ENCODE measurements at places on chromosomes 5 and 9.
A peak's percentile ranks its signal among the peaks of the same experiment; 100 is the strongest.

DNA sequence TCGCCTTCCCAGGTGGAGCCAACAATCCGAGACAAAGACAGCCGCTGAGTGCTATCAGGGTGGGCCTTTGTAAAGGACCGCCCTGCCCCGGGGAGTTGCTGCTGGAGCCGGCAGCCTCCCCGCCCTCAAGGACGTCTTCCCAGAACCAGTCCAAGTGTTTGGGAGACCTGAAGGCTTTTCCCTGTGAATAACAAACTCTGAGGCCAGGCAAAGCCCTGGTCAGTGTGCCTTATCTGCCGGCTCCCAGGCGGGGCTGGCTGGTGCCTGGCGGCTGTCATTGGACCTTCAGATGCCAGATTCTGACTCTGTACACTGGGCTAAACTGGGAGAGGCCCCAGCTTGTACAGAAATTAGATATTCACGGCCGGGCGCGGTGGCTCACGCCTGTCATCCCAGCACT lies 2.1 kb downstream of the SLC9A3 start:
- no peak for DNase-seq

GRCh38 chr5:128763321-128763720 lies 202.0 kb upstream of the SLC27A6 start:
- no peak for DNase-seq

DNA sequence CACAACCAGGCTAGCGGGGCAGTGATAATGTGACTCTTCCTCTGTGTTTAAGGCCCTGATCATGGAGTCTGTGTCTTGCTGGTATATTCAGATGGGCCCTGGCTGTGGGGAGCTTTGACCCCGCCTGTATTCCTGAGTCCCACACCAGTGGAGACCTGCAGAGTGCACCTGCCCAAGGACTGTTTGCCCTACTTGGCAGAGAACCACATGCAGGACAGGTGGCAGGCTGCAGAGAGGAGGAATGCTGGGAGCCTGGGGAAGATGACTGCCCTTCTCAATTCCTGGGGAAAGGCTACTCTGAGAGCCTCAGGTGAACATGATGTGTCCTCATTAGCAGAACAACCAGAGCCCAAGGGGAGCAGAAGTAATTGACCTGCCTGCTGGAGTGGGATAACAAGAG lies 36.2 kb downstream of the IARS1 start:
- DNase-seq: no peak

- no peak for DNase-seq
These were observed 81.7 kb upstream of the HMHB1 start for GRCh38 chr5:143730112-143730801.

- DNase-seq: no peak
These were observed 280.0 kb upstream of the EFNA5 start for GRCh38 chr5:107950776-107951175.

GRCh38 chr5:173925449-173926071 lies 37.4 kb downstream of the CPEB4 start:
- peak; percentile 44 for DNase-seq

DNA sequence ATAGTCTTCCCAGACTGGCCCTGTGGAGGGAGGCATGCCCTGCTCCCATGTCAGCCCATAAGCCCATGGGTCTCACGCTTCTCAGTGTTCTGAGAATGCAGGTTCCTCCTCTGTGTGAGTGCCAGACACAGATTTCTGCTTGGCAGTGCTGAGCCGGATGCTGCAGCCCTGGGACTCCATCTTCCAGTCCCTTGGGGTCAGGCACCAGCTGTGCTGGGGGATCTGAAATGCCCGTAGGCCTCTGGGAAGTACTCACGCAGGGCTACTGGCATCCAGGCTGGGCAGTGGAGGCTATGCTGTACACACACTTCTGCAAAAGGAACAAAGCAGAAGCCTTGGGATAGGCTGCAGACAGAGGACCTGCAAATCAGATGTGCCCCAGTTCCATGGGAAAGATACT lies 1944.6 kb downstream of the EFNA5 start:
- DNase-seq: no peak

DNA sequence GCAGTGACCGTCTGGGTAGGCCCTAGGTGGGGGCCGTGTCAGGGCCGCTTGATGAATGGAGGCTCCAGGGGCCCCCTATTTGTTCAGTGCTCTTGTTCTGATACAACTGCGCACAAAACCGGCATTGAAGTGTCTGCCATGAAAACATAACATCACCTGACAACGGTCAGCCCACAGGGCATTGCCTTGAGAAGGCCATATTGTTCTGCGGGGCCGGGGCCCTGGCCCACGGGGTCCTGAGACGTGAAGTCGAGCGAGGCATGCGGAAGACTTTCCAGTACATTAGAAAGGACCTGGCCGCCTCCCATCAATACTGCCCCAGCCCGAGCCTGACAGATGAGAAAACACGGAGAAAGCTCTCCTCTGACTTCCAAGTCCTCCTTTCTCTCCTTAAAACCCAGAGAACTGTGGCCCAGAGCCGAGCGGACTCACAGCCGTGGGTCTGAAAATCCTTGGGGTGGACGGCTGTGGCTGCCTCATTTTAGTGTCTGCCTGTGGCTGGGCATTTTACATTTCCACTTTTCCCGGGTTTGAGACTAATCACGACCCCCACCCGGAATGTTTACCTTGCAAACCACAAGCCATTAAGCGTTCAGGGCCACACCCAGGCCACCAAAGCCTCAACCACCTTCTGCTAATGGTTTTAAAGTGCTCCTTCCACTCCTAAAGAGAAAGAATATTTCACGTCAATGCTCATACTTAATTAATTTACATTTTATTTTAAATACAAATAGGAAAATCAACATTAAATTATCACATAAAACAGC lies 391.0 kb upstream of the IRX2 start:
- DNase-seq: no peak

DNA sequence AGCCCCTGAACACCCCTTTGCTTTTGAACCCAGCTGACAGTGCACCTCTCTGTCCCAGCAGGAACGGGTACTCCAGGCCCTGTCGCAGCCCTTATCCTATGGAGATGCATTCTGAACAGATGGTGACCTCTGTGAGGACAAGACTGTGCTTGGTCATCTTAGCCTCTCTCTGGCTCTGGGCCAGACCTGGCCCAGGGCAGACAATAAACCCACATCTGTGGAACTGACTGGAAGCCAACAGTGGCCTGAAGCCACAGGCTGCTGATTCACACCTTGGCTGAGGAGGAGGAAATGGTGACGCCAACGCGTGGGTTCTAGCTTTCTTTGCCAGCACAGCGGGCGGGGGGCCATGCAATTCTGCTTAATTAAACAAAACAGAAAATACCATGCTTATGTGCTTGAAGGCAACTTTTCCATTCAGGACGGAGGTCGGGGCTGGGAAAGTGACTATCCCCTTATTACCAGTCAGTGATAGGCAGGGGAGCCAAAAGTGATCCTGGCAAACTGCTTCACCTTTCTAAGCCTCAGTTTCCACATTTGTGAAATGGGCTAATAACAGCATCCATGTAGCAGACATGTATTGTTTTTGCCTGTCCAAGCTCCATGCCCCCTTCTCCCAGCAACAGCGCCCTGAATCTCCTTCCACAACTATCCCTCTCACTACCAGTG lies 10.8 kb downstream of the SH3PXD2B start:
- peak; percentile 66 for DNase-seq

GRCh38 chr5:142826741-142827492 lies 56.7 kb downstream of the ARHGAP26 start:
- no peak for DNase-seq

- DNase-seq: no peak
These were observed 17.0 kb upstream of the ERGIC1 start for GRCh38 chr5:172816925-172817562.

DNA sequence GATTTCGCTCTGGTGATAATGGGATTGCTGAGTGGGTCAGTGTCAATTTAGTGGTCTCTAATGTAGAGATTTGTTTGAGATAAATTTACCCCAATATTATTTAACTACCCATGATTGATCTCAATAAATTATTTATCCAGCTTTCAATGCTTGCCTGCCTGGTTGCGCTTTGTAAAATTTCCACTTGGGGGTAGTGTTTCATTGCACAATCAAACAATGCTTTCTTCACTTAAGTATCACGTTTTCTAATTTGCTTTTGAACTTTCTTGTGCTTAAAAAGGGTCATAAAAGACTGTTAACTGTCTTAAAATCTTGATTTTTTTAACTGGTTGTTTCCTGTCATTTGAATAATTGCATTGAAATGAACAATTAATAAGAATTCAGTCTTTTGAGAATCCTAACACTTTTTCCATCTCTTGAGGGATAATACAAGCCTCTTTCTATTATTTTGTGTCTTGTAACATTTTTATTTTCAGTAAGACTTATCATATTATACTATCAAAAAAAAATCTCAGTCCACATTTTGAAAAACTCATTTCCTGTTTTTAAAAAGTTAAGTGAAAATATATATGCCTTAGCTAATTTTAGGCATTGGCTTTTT lies 18.7 kb downstream of the HSD17B4 start:
- DNase-seq: no peak

DNA sequence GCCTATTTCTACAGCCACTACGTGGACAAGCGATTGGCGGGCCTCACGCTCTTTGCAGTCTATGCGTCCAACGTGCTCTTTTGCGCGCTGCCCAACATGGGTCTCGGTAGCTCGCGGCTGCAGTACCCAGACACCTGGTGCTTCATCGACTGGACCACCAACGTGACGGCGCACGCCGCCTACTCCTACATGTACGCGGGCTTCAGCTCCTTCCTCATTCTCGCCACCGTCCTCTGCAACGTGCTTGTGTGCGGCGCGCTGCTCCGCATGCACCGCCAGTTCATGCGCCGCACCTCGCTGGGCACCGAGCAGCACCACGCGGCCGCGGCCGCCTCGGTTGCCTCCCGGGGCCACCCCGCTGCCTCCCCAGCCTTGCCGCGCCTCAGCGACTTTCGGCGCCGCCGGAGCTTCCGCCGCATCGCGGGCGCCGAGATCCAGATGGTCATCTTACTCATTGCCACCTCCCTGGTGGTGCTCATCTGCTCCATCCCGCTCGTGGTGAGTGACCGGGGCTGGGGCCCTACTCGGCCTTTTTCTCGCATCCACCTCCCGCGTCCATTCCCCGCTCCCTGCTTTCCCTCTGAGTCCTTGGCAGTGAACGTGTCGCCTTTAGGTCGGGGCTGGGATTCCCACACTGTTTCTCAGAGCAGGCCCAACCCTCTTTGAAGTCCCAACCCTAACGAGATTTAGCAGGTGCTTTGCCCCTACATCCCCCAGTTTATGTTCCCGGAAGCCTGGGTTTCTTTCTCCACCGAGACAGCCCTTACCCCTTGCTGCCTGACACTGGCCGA lies 1.8 kb downstream of the PTGER4 start:
- peak; percentile 71 for DNase-seq

All from posterior cingulate gyrus (tissue), 11 donors.